ENCODE measurements at places on chromosomes 16 and 17.
A peak's percentile ranks its signal among the peaks of the same experiment; 100 is the strongest.

DNA sequence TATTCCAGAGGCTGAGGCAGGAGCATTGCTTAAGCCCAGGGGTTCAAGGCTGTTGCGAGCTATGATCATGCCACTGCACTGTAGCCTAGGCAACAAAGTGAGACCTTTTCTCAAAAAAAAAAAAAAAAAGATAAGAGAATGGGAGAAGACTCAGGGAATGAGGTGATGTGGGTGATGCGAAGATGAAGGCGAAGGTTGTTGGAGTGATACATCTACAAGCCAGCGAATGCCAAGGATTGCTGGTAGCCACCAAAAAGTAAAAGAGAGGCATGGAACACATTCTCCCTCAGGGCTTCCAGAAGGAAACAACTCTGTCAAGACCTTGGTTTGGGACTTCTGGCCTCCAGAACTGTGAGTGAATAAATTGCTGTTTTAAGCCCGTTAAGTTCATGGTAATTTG is 26.0 kb upstream of the CNEP1R1 start:
- DNase-seq, result no peak

DNA sequence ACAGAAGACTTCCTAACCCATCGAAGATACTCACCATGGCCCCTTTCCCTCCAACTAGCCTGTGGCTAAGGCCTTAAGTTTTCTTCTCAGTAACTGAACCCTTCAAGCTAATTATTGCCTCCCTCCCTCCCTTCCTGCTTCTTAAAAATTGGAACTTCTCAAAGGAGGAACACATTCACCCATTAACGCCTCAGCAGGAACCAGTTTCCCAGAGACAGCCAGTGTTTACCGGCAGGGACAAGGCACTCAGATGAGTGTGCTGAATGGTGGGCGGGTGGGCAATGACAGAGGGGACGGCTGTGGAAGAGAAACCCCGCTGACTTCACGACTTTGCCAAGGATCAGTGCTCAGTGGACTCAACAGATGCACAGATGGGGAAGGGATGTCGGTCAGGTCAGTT is 20.3 kb downstream of the PITPNA start:
- no peak for DNase-seq

DNA sequence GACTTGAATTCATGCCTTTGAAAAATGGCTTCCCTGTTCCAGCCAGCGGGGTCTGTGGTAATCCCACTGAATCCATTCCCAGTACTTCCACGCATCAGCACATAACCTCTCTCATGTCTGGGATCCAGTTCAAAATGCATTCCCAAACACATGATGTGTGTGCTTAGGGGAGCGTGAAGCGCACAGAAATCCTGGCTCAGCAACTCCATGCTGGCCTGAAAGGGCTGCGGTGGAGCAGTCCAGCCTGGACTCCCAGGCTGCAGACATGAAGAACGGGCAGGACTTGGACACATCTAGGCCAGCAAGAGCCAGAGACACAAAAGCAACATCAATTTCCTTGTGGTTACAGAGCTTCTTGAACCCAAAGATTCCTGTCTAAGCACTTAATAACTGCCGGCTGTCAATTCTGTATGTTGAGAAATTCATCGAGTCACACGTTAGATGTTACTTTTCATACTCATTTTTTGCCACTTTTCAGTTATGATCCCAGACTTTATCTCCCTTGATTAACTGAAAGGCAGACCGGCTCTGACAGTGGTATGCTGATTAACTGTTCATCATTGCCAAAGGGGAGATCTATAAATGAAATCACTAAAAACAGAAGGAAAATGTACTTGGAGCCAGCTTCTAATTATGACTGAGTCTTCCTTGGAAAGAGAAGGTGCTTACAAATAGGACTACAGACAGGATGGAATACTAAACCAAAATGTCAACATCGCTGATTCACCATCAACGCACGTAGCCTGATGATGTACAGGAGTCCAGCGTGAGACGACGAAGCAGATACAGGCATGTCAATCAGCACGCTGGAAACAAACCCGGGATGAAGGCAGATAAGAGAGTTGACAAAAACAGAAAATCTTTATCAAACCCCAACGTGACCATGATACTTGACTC is 23.0 kb downstream of the NSMCE1 start:
- peak; percentile 72 for DNase-seq

DNA sequence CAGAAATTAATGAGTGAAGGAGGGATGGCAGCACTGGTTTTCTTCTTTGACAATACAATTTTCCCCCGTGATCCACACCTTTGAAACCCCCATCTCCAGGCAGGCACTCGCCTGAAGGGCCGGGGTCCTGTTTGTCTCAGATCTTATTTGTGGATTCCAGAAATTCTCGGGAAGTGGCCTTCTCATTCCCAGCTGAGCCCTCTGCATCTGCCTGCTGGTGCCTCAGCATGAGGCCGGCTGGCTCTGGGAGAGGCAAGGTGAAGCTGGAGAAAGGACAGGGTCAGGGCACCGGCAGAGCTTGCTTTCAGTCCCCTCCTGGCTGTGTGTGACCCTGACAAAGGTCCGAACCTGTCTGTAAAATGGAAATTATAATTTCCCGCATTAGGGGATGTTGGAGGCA is 35.8 kb upstream of the C1QL1 start:
- no peak for DNase-seq

- peak; percentile 48 for DNase-seq
Observed at GRCh38 chr16:79261481-79261940, 339.0 kb downstream of the MAF start.

DNA sequence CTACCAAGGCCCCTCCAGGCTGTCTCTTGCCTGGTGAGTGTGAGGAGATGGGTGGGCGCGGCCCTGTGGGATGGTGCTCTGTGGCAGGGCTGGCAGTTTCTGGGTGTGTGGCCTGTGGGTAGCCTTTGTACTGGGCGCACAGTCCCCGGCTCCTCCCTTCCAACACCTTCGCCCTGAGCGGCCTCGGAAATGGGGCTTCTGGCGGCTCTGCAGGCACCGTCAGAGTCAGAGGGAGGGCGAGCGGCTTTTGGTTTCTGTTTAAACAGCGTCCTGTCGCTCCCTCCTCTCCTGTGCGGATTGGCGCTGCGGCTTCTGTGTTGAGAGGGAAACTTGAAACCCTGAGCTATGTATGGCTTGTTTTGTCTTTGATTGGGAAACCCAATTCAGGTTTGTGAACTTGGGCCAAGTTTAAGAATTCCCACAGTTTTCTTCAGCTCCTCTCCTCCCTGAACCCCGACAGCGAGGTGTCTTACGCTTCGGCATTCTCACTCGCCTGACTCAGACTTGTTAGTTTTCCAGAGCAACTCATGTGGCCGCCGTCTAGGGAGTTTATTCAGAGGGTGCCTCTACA is 8.3 kb upstream of the ZNF750 start:
- DNase-seq, result peak; percentile 35

- no peak for DNase-seq
Observed at GRCh38 chr16:2787406-2787805, at the start of gene PRSS33. PRSS33 (minus strand) TSS chr16:2787560; CDS start chr16:2786547, 1,013 bp downstream.

DNA sequence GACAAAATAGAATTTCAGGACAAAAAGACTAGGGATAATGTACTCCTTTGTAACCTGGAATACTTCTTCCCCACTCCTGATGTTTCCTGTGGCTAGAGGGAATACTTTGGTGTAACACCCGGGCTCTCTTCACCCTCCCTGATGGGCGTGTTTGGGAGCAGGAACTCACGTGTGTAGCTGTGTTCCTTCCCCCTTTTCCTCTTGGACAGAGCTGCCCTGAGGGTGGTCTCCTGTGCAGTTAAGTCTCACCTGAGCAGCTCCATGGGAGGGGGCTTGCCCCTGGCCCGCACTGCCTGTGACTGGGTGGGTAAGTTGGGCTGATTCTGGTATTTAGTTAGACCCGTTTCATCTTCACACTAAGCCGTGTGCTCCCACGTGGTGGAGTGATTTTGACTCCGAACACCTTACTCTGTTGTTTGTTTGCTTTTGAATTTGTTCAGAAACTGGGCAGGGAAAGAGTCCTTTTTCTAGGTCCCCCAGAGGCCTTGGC is 87.9 kb downstream of the OR1D5 start:
- DNase-seq, result no peak

DNA sequence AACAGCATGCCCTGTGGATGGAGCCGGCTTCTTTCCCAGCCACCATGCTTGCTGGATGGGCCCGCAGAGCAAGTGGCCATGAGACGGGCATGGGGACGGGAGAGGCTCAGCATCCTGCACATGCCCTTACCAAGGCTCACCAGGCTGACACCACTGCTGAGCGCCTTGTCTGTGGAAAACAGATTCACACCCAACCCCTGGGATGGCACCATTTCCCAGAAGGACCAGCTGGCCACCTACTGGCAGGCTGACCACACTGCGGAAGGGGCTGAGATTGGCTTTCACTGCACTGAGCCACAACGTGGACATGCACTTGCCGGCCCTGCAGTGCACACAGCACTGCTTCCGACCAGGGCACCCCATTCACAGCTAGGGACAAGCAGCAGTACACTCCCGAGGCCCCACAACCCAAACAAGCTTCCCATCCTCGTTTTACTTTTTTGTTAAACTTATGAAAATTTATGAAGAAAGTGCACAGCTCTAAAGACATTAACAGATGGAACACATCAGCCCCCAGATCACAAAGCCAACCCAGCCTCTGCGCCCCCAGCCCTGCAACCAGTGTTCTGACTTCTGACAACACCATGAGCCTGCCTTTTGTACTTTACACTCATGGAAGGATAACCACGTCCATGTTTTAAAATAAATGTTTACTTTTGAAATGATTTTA is 13.9 kb upstream of the KRTAP17-1 start:
- DNase-seq, result no peak

DNA sequence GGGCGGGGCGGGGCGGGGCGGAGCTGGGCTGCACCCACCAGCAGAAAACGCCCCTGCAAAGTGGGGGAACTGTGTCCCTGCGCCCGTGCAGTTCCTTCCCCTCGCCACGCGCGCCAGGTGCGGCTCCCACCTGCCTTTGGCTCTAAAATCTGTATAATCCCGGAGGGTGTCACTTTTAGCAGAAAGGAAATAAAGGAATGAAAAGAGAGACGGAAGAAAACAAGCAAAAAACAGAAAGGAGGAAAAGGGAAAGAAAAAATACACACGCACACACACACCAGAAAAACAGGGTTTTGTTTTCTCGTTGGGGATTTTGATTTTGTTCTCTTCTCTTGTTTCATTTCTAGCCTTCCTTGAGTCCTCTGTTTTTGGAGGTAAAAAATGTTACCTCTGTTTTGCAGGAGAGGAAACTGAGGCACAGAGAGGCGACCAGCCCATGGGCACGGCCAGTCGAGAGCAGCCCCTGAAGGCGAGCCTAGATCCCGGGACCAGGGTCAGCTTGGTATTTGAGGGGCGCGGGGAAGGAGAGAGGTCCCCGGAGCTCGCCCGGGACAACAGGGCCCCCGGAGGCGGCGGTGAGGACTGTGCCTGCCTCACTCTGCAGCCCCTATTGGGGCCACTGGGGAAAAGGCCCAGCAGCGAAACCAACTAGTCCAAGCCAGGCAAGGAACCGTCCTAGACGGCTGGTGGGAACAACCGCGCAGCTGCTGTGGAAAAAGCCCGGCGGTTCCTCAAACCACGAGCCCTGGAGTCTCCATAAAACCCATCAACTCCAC is 594 bp upstream of the CARHSP1 start:
- no peak for DNase-seq

GRCh38 chr16:72357910-72358309 is 186.0 kb upstream of the PMFBP1 start:
- no peak for DNase-seq

- DNase-seq, result no peak
Observed at GRCh38 chr16:8571061-8571596, 19.2 kb downstream of the TMEM114 start.

DNA sequence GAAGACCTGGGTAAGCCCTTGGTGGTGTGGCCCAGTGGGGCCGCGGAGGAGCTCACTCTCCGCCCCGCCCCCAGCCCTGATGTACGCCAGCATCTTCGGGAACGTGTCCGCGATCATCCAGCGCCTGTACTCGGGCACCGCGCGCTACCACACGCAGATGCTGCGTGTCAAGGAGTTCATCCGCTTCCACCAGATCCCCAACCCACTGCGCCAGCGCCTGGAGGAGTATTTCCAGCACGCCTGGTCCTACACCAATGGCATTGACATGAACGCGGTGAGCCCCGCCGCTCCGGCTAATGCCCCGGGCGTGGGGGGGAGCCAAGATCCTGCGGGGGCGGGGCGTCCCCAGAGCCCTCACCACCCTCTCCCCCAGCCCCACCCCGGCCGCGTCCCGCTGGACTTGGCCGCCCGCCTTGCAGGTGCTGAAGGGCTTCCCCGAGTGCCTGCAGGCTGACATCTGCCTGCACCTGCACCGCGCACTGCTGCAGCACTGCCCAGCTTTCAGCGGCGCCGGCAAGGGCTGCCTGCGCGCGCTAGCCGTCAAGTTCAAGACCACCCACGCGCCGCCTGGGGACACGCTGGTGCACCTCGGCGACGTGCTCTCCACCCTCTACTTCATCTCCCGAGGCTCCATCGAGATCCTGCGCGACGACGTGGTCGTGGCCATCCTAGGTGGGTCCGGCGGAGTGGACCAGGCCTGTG is 12.1 kb upstream of the DCAF7 start:
- DNase-seq, result no peak

DNA sequence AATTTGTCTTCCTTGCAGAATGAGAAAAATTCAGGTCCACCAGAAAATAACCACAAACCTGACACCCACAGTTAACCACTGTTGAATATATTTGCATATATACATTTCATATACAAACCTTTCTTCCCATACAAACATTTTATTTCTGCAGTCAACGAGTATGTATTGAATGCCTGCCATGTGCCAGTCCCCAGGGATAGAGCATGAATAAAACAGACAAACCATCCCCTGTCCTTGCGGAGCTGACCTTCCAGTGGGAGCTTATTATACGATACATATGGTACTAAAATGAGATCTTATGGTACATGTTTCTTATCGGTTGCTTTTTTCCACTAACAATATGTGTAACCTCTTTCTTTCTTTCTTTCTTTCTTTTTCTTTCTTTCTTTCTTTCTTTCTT is 116.7 kb downstream of the PITPNC1 start:
- DNase-seq, result no peak

DNA sequence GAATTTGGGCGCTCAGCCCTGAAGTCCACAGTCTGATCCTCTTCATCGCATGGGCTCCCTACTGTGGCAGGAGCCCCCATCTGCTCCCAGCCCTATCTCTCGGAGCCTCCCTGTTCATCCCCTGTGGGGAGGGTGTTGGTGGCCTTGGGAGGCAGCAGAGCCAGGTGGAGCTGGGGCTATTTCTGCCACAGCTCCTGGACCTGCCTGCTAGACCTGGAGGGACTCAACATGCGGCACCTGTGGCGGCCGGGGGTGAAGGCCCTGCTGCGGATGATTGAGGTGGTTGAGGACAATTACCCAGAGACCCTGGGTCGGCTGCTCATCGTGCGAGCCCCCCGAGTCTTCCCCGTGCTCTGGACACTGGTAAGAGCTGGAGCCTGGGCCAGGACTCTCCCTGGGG is 30.5 kb downstream of the NAGPA start:
- DNase-seq, result no peak

- no peak for DNase-seq
Observed at GRCh38 chr17:66542967-66543520, 240.6 kb downstream of the PRKCA start.

DNA sequence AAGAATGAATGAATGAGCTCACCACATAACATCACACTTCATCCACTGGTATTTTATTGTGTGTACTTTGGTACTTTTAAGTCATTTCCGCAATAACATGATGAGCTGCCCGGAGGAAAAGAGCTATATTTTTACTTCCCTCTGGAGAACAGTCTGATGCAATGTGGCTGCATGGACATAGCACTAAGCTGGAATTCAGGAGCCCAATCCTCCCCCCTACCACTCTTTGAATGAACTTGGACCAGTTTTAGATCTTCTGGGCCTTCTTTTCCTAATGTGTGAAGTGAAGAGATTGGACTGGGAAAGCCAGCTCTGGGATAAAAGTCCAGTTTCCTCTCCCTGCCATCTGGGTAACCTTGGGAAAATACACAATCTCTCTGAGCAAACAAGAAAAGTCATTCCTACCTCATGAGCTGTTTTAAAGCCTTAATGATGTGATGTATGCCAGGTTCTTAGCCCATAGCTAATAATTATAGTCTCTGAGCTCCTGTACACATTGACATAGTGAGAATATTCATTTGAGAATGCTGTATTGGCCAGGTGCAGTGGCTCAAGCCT is 79.3 kb downstream of the ABCC12 start:
- no peak for DNase-seq
